ENCODE measurements at places on chromosomes 4 and X. TPM values are rescaled to one million over a fixed set of nuclear protein-coding genes. Genes with fewer than 3 reads are reported as not detected.

DNA sequence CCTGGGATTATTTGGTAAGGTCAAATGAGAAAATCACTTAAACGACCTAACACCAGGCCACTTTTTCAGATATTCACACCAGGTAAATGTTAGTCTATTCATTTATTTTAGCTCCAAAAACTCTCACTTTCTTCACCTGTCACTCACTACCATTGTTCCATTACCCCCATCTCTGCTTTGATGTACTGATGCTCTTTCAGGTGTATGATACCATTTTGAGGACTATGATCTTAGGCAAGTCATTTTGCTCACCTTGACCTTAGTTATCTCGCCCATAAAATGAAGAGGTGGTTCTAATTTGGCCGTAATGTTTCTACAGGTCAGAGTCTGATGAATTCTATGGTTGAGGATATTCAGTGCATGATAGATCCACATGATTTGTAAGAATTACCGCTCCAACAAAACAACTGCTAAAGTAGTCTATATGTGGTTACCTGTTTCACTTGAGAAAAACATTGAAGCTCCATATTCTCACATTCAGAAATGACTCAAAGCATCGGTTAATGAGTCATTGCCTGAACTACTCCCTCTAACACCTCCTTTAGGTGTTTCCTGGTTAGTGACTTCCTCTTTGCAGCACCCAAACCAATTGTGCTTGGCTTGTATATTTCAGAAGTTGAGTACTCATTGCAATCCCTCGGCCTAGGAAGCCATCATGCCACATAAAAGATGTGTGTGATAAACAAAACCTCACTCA lies 4.5 kb downstream of the DTHD1 start:
- no peak overlapping the region for H3K27ac ChIP-seq
- no peak for DNase-seq
- no peak overlapping the region for H3K4me3 ChIP-seq
- H3K4me1 ChIP-seq, result no peaks in the 10 kb centered on the region
- no peaks in the 10 kb centered on the region for H3K36me3 ChIP-seq

DNA sequence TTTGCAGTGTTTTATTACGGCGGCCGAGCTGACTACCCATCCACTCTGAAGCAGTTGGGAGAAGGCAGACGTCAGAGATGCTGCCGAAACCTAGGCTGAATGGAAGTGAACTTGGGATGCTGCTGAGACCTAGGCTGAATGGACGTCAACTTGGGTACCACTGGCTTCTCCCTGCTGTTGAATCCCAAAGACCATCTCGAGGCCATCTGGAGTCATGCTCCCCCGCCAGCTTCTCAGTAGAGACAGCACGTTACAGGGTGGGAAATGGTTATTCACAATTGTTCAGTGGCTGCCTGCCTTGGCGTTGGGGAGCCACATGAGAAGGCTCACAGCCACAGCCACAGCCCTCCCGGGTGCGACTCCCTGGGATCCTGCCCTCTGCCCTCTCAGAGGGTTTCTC lies 40.9 kb downstream of the P2RY8 start:
- no peak for DNase-seq
- no peaks in the 10 kb centered on the region for H3K36me3 ChIP-seq
- H3K4me1 ChIP-seq, result no peaks in the 10 kb centered on the region
- no peak overlapping the region for H3K27ac ChIP-seq
- H3K4me3 ChIP-seq, result no peak overlapping the region

DNA sequence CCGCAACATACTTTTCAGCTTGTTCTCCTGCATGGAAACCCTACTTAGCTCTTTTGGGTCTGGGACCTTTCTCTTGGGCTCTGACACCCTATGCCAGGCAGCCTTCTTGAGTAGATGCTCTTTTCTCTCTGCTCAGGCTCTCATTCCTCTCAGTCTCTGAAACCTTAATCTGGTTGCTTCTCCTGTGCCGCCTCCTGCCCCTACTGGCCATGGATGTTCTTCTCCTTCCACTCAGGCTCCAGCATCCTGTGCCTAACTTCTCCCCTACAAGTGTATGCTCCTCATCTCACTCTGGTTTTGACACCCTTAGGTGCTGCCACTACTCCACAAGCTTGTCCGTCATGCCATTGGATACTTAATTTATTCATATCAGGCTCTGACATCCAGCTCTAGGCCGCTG lies 15.2 kb downstream of the BLTP1 start:
- no peak overlapping the region for H3K27ac ChIP-seq
- no peak overlapping the region for H3K4me3 ChIP-seq
- H3K4me1 ChIP-seq, result no peaks in the 10 kb centered on the region
- H3K36me3 ChIP-seq, result no peaks in the 10 kb centered on the region
- H3K27me3 ChIP-seq, result no peaks in the 10 kb centered on the region
- DNase-seq, result no peak

The WDR13 gene
- total RNA-seq, result 112 TPM

GRCh38 chr4:48604527-48604926 lies 114.5 kb downstream of the ZAR1 start:
- no peak overlapping the region for H3K27ac ChIP-seq
- H3K27me3 ChIP-seq, result no peaks in the 10 kb centered on the region

GRCh38 chrX:10859353-10859752 lies 239.0 kb upstream of the MID1 start:
- H3K4me1 ChIP-seq, result no peaks in the 10 kb centered on the region
- no peak overlapping the region for H3K27ac ChIP-seq
- H3K4me3 ChIP-seq, result no peak overlapping the region
- DNase-seq, result no peak
- no peaks in the 10 kb centered on the region for H3K36me3 ChIP-seq

The CD40LG gene
- 0.81 TPM for total RNA-seq
